ENCODE measurements at places on chromosomes 4 and X. TPM values are rescaled to one million over a fixed set of nuclear protein-coding genes. Genes with fewer than 3 reads are reported as not detected.

DNA sequence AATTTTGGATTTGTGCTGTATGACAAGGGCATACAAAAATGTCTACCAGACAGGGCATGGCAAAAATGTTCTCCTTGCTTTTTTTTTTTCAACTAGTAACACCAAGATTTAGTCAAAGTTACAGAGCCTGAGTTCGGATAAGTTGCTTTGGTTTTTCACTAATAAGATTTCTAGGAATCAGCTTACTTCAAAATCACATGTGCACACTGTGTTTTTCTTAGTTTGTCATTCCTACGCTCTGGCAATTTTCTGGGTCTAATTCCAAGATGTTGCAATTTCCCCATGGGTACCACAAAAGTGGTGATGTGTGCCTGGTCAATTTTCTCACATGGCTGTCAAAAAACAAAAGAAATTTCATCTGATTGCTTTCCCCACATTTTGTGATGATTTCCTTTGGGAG lies 6.3 kb downstream of the C1QTNF7 start:
- DNase-seq: no peak

DNA sequence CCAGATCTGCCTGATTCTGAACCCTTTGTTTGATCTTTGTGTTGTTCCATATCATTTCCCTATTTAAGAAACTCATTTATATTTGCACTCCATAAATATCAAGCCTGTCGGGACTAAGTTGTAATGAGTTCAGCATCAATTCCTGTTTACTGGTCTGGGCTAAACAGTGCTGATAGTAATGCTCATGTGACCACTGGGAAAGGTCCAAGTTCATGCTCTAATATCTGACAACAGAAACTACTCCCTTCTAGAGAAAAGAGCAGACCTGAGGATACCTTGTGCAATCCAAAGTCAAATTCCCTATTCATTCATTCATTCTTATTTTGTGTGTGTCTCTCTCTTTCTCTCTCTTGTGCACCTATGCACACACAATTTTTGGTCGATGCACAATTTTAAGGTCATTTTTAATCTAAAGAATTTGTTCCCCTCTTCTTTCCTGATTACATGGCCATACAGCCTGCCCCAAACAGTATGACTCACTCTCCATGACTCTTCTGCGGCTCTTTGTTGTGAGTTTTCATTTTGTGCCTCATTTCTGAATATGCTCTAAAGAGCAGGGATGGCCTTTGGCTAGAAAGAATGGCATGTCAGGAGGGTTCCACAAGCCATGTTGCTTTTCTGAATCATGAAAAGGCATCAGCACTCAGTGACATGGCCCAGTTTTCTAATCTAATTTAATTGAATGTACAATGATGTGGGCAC lies 664.3 kb downstream of the RPA4 start:
- DNase-seq: no peak

GRCh38 chrX:73615022-73615421 lies 52.0 kb downstream of the CHIC1 start:
- DNase-seq: no peak

DNA sequence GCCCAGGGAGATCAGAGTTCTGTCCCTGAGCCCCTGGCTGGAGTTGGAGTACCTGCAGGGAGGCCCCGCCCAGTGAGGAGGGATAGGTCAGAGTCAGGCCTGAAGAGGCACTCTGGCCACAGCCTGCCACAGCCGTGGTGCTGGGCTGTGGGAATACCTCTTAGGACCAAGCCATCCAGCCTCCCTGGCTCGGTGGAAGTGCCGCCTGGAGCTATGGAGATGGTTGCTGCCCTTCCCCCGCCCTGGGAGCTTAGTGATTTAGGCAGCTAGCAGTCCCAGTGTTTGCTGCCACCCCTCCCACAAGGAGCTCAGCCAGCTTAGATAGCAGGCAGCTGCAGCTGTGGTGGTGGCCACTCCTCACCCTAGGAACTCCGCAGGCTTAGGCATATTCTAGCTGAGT lies 446.3 kb upstream of the GNPDA2 start:
- DNase-seq: no peak

GRCh38 chr4:177222781-177223180 lies 86.9 kb upstream of the NEIL3 start:
- no peak for DNase-seq

DNA sequence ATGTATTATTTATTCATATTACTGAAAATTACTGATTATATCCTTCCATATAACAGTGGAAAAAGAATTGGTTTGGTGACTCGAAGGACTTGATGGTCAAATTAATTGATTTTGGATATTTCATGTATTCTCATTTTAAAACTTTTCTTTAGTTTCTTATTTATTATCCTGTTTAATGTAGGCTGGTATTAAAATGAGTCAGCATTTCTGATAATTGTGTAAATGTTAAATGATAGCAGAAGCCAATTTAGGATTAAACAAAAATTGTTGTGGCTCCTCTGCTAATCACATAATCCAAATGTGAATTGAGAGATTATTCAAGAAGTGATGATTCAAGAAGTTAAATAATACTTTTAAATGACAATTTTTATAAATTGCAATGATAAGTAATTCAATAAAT lies 38.7 kb downstream of the PDLIM5 start:
- DNase-seq: no peak

The TEC gene
- 0.82 TPM for polyA plus RNA-seq

The CLGN gene
- 0.89 TPM for polyA plus RNA-seq

The SOX3 gene
- not detected for polyA plus RNA-seq

All from psoas muscle (tissue), 8 donors.